ENCODE measurements at places on chromosomes 1 and 21.

GRCh38 chr21:10273196-10273595 lies 248.2 kb upstream of the TPTE start:
- no peak for DNase-seq

- no peak for DNase-seq
Observed at GRCh38 chr1:193181536-193181935, 4.9 kb downstream of the B3GALT2 start.

DNA sequence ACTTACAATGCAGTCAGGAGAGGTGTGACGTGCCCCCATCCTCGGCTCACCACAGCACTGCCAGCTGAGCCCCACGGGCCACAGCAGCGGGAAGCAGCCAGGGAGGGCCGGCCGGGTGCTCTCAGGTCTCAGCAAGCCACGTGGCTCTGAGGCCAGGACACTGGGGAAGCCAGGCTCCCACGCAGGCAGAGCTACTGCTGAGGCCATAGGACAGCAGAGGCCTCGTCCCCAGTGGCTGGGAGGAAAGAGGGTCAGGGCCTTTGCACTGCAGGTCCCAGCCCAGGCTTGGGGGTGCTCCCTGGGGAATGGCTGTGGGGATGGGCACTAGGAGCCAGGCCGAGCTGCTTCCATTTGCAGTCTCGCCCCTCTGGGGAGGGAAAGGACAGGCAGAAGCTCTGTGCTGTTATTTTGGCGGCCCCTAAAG lies 5.8 kb downstream of the LRRC47 start:
- no peak for DNase-seq

DNA sequence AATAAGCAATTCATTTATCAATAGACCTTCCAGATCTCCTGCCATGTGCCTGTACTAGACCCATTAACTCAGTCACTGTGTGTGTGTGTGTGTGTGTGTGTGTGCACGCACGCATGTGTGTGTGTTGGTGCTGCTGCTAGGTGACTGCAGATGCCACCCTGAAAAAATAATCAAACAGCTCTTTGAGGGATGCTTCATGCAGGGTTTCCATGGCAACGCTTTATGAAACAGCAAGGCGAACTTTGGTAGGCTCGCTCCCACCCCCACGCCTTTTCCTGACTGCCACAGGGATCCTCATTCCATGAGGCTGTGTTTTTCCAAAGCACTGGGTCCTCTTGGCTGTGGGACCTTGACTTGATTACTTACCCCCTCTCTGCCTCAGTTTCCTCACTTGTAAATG lies 94.0 kb downstream of the HMGB4 start:
- DNase-seq = no peak

DNA sequence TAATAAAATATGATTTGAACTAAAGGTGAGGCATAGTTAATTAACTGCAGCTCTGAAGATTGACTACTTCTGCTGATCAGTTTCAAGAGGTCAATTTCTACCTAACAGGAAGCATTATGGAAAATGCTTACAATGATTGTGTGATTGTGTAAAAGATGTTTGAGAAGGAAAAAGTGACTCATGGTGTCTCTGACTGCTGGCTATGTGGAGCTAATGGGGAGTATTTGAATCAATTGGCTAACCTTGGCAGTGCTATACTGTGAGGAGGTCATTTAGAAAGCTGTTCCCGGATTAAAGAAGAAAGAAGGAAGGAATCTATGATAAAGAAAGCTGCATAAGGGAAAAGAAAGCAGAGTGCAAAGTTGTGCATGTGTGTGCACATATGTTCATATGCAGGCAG lies 376.5 kb downstream of the ADGRL2 start:
- no peak for DNase-seq

DNA sequence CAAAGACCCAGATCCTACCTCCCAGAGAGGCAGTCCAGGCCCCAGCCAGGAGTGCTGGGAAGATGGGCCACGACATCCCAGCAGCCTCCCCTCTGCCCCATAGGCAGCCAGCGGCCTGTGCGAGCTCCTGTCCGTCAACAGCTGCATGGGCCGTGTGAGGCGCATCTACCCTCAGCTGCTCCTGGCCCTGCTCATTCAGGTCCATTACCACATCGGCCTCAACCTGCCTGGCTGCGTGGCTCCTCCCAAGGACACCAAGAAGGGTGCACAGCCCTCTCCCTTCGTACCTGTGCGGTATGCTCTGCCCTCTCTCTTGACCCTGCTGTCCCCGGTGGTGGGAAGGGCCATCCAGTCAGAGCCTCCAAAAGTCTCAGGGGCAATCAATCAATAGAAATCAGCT lies 29.5 kb upstream of the TTC4 start:
- no peak for DNase-seq

GRCh38 chr1:93029317-93029716 lies 49.8 kb upstream of the MTF2 start:
- no peak for DNase-seq

DNA sequence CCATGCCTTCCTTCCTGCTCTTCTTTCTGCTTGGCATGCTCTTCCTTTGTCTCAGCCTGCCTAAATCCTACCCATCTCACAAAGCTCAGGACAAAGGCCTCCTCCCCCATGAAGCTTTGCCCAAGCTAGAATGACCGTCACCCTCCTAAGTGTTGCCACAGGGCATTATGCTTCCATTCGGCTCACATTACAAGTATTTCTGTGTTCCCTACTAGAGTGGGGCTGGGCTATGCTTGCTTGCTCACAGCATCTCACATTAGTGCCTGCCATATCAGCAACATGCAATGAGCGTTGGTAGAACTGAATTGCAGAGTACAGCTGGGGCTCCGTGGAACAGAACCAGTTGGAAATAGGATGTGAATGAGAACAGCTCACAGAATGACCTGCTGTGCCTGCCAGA lies 82.8 kb downstream of the CD58 start:
- DNase-seq = no peak

- DNase-seq = no peak
Observed at GRCh38 chr1:155080312-155081228, 1.9 kb downstream of the EFNA3 start.

DNA sequence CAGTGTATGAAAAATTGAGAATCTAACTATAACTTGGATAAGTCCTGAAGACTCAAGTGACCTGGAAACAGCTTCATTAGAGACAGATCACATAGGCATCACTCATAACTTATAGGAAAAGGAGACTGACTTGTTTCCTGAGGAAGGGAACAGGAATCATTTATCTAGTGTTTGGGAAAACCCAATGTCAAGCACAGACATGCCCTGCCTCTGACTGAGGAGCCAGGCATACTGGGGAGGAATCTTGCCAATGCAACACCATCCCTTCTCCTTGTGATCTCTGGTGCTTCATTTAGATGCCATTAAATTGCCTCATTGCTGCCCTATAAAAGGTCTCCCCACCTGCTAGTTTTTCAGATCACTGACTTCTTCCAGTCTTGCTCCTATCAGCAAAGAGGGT lies 10.3 kb downstream of the LCE4A start:
- DNase-seq = no peak

GRCh38 chr1:205907794-205908193 lies 35.5 kb downstream of the SLC26A9 start:
- DNase-seq = peak; percentile 49

DNA sequence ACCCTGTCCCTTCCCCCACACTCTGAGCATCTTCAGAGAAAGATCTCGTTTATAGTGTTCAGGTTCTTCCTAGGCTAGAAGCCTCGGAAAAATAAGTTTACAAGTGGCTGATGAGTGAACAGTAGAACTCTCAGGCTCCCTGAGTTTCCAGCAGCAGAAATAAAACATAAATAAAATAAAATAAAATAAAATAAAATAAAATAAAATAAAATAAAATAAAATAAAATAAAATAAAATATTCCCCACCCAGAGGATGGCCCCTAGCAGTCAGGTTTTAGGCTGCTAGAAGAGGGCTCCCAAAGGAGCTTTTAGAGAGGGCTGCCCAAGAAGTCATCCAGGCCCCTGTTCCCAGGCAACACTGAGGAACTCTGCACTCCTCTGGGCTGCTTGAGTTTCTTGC lies 55.1 kb downstream of the KCNC4 start:
- DNase-seq = no peak

GRCh38 chr1:247228133-247228532 lies 27.7 kb upstream of the VN1R5 start:
- DNase-seq = peak; percentile 45

GRCh38 chr1:19156676-19157075 lies 53.4 kb downstream of the UBR4 start:
- DNase-seq = peak; percentile 44

DNA sequence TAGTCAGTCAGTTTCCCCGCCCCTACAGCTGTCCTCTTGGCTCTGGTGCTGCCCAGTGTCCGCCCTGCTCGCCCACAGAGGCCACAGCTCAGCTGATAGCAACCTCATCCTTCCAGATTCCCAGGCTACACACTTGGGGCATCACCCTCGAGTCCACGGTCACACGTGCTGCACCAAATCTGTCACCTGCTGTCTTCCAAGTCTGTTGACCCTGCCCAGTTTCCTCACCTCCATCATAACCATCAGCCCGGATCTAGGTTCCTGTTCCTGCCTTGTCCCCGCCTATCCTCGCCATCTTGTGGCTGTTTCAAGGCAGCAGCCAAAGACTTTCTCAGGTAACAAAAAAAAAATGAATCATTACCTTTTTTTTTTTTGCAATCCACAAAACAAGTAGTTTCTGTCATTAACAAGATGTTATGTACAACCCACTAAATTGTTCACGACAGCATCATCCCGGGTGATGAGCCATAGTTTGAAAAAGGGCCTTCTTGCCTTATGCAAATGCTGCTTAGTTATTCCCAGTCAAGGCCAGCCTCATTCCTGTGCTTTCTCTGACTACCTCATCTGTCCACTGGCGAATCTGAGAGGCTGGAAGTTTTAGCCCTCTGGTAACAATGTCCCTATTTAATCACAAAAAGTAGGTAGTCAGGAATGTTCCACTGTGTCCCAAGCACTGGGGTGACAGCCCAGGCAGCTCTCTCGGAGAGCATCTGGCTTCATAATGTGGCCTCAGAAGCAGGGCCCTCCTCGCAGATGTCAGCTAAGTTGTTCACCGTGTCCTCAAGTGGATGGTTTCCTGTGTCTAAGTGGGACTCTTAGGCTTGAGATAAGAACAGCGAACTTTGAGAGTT lies 4.9 kb upstream of the MIIP start:
- DNase-seq = peak; percentile 42

DNA sequence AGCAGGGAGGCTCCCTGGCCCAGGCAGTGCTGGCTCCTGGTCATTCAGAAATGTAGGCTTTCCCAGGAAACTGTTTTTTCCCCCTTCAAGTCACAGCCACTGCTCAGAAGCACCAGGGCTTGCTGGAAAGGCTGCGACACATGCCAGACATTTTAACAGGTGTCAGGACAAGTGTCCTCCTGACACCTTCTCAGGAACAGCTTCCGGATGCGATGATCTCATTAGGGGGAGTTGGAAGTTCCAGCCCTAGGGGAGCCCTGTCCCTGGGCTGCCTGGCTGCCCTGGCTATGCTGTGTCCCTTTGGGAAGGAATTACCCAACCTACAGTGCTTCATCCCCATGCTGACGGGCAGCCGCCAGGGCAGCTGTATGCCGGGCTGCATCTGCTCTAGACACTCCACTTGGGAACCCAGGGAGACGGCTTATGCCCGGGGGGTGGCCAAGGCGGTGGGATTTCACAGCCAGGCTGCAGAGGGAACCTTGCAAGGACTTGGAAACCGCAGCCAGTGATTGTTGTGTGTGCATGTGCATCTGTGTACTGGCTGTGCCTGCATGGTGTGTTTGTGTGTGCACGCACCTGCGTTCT lies 41.8 kb downstream of the AJAP1 start:
- DNase-seq = no peak

DNA sequence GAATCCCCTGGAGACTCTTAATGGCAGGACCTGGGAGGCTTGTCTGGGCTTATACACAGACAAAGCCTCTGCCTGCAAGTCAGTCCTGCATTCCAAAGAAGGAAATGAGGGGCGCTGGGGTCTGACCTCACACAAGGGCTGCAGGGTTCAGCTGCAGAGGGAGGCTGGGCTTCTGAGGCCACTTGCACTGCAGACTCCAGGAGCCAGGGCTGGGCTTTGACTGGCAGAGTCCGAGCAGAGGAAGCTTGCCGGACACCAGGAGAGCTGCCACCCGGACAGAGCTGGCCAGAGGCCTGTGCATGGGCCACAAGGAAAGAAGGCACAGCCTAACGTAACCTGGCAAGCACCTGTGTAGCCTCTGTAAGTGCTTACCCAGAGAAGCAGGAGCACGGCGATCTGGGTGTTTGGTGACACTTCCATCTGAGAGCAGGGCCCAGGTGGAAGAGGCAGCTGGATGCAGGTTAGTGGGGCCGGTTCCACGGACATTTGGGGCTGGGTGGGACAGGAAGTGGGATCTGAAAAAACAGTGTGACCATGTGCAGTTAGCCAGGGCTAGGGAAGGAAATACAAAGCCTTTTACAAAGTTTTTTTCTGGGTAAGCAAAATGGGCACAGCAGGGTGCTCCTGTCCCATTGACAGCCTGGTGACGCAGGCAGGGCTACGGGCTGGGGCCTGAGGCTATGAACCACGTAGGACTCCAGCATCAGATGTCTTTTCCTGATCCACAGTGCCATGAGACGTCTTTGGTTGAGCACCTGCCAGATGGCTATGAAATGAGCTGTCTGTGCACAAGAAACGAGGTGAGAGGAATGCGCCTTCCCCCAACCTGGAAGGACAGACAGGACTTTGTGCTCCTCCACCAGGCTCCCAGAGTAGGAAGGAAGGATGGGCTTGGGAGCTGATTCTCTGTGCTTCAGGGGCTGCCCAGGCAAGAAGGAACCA lies 37.3 kb upstream of the LBR start:
- DNase-seq = no peak

DNA sequence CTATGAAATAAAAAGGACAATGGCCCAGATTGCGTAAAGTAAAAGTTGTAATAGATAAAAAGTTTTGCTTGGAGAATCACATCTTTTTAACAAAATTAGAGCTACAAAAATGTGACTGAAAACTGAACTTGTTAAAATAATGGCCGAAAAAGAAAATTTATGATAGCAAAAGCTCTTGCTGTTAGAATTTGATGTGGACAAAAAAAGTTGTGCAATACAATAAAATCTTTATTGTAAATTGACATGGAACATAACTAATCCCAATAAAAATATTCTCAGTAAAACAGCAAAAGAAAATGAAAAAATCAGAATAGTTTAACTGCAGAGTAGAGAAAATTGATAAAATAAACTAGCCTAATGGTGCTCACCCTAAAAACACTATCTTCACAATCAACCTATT lies 11.4 kb upstream of the CAMSAP2 start:
- DNase-seq = no peak

DNA sequence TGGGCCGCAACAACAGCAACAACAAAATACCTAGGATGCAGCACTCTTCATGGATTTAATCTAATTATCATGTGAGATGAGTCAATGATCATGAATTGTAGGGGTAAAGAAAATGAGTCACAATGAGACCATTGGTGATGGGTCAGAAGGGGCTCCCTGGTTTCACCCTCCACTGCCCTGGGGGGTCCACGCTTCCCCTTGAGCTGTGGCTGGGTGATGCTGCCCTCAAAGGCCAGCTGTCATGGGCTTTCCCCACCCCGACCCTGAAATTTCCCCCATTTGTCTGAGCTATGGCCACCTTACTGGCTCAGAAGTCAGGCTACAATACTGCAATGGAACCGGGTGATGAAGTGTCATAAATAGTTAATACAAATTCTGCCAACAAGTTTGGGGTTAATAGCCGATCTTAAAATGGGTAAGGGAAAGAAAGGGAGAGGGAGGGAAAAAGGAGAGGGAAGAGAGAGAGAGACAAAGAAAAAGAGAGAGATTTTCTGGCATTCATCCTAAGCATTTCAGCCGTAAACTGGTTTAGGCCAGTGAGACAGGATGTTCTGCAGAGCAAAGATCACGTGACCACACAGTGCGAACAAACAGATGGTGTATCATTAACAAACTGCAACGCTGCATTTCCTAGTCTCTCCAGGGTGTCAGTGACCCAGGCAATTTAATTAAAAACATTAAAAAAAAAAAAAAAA lies 143.4 kb upstream of the ERRFI1 start:
- peak; percentile 89 for DNase-seq

- DNase-seq = no peak
Observed at GRCh38 chr1:13550663-13551062, 33.0 kb upstream of the PDPN start.

Measured in IMR-90 (cell line).